ENCODE measurements at places on chromosomes 12 and 14. TPM values are rescaled to one million over a fixed set of nuclear protein-coding genes. Genes with fewer than 3 reads are reported as not detected.

DNA sequence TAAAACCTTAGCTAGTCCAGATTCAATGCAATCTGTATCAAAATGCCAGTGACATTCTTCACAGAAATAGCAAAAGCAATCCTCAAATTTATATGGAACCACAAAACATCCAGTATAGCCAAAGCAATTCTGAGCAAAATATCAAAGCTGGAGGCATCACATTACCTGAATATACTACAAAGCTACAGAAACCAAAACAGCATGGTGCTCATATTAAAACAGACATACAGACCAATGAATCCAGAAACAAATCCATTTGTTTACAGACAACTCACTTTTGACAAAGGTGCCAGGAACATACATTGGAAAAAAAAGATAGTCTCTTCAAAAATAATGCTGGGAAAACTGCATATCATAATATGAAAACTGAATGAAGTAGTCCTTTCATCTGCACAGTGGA is 4.8 kb downstream of the KLRC4 start:
- DNase-seq, result no peak

DNA sequence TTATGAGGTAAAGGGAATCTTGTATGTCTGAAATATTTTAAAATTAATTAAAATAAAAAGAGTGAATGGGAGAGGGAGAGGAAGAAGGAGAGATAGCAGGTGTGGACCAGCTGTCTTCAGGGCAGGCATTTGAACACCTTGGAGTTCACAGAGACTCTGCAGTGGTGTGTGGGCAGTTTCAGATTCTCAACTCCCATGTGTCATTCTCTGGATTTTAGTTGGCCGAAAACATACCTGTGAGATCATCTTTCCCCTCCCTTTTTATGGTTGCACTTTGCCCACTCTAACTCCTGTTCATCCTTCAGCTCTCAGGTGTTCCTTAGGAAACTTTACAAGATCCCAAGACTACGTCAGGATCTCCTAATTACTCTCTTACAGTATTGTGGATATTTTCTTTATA is 108.1 kb downstream of the ERC1 start:
- DNase-seq, result no peak

GRCh38 chr14:72120315-72120714 is 188.1 kb downstream of the RGS6 start:
- DNase-seq, result no peak

GRCh38 chr14:90255871-90256270 is 482 bp upstream of the PSMC1 start:
- no peak for DNase-seq

- DNase-seq, result peak; percentile 57
These were observed 32.4 kb upstream of the PLEK2 start for GRCh38 chr14:67444395-67444794.

GRCh38 chr14:33241331-33241730 is 302.7 kb downstream of the NPAS3 start:
- DNase-seq, result no peak

The AMN1 gene
- polyA plus RNA-seq, result 6.2 TPM

DNA sequence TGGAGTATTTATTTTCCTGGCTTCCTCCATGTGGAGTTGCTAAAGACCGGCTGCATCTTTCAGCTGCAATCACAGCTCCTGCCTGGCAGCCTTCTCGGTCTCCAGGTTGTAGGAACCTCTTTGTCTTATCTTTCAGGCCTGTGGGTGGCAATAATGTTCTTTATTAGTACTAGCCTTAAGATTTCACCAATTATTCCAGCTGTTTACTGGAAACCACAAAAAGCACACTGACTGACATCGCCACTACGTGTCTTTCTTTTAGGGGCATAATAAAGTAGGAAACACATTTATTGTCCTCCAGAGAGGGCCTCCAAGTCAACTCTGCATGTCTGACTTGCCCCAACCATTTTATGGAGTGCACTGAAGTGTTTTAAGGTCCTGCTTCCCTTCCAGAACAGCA is 1116.5 kb upstream of the TMEM132C start:
- no peak for DNase-seq

GRCh38 chr12:3489057-3489456 is 1.9 kb upstream of the PRMT8 start:
- peak; percentile 98 for DNase-seq

DNA sequence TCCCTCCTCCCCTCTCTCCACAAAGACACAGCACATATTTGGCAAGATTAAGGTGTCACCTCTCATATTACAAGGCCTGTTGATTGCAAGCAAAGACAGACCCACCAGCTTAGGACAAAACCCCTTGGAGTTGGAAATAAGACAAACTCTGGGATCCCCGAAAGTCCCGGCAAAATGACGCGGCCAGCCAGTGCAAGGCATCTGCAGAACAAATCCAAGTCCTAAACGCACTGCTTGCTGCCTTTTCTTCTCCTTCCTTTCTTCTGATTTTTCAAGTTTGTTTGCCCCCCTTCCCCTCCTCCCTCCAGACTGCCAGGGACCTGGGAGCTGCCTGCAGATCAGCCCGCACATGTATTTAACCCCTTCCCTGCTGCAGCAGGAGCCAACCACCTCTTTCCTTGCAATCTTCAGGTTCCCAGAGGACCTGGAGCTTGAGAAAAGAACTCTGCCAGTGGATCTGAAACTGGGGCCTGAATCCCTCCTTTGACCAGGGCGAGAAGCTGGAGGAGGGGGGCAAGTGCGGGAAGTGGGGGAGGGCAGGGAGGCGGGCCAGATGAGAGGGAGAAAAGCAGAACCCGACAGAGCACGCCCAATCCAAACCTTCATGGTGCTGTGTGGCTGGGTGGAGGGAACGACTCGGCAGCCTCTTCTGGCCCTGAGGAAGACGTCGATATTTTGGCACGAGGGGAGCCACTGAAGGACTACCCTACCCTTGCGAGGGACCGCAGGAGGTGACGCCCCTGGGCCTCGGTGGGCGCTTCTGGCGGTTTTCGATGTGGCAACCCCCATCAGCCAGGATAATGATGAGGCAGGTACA is 2.0 kb upstream of the NTF3 start:
- no peak for DNase-seq

DNA sequence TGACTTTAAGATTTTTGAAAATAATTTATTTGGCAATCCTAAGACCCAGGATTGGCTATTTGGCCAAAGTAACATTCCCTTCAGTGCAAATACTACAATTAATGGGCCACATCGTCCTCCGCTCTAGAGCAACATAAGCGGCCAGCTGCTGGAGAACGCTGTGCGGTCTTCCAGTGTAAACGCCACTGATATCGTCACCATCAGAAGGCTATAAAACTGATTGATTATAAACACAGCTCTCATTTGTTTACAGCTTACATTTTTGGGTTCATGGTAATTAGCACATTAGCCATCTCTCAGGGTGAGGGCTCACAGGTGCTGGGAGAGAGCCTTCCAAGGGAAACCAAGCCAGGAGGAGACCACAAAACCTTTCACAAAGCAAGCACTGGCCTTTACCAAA is 130.1 kb upstream of the BMP4 start:
- DNase-seq, result no peak

GRCh38 chr14:62709773-62710172 is 335.5 kb downstream of the KCNH5 start:
- DNase-seq, result no peak

GRCh38 chr12:56437430-56438176 is 11.6 kb downstream of the TIMELESS start:
- no peak for DNase-seq

DNA sequence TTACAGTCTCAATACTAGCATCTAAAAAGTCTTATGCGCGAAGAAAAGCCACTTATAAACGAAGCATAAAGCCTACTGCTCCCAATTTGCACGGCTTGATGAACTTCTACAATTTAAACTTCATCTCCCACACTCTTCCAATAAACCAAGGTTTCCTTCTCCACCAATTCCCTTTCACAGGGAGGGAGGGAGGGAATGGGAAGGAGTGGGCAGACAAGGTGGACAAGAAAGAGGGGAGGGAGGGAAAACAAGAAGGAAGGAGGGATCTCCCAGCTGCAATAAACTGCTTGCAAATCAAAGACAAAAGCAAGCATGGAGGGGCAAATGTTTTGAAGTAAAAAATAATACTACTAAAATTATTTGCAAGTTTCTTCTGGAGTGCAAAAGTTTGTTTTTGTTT is 64.5 kb downstream of the MED13L start:
- no peak for DNase-seq

DNA sequence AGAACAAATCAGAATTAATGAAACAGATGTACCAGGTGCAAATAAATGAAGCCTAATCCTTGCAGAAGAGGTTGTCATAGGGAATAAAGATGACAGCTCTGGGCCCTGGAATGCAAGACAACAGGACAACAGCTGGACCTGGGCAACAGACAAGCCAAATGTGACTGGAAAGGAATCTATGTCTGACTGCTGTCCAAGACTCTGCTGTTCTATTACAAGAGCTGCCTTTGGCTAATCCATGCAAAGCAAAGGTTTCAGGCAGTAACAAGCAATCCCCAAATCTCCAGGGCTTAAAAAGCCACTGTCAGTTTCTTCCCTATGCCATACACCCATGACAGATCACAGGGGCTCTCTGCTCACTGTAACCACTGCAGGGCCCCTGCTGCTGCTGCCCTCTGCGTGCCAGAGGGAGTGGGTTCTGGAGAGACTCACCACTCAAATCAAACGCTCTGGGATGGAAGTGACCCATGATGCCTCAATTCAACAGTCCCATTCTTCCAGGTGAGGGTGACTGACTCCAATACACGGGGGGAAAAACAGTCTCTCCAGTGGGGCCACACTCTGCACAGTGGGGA is 218.9 kb upstream of the SFSWAP start:
- DNase-seq, result no peak

The LGMN gene
- 47.9 TPM for polyA plus RNA-seq

- no peak for DNase-seq
These were observed 200.2 kb upstream of the NUDT4 start for GRCh38 chr12:93177208-93178153.

DNA sequence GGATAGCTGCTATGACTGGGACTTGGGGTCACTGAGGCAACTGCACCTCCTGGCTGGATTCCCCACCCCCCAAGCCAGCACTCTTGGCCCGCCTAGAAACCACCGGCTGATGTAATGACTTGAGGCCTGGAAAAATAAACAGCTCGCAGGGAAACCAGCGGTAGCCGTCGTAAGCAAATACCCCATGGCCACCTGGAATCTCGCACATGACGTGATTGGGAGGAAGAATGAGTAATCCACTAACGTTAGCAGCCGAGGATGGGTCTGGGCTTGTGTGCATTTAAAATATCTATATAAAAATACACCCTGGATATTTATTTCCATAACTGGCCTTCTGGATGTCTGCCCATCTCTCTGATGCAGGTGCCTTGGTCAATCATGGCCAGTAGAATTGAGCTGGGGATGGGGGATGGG is 120.1 kb downstream of the SMOC1 start:
- DNase-seq, result peak; percentile 100

- no peak for DNase-seq
These were observed 101.5 kb downstream of the KIF26A start for GRCh38 chr14:104239861-104240301.

The PRH1 gene
- polyA plus RNA-seq, result 1.3 TPM

- DNase-seq, result no peak
These were observed 6.2 kb downstream of the ADCY6 start for GRCh38 chr12:48782457-48783395.

The ACAD10 gene
- polyA plus RNA-seq, result 9.7 TPM

The KRT85 gene
- polyA plus RNA-seq, result not detected

GRCh38 chr12:30973175-30973574 is 46.6 kb downstream of the TSPAN11 start:
- DNase-seq, result no peak
